Bladder microvascular endothelial cell (primary cell): ENCODE measurements at places on chromosomes 5 and 9. TPM values are rescaled to one million over a fixed set of nuclear protein-coding genes. Genes with fewer than 3 reads are reported as not detected.

The CCNJL gene
- 3.2 and 8.0 TPM in 2 replicates for total RNA-seq

The C9orf72 gene
- total RNA-seq = 5.5 and 12.4 TPM in 2 replicates

The HAVCR2 gene
- 0.06 TPM in 1 of 2 replicates, not detected in the other for total RNA-seq

The TTF1 gene
- total RNA-seq = 10.2 and 14.3 TPM in 2 replicates

The OR2K2 gene
- total RNA-seq = not detected in 2 replicates

The SPINK6 gene
- not detected in 2 replicates for total RNA-seq
